Keratinocyte (primary cell): ENCODE measurements at places on chromosomes 5 and 9.
A peak's percentile ranks its signal among the peaks of the same experiment; 100 is the strongest.

- DNase-seq, result no peak
Measured at GRCh38 chr9:93922535-93922934, 32.6 kb downstream of the BARX1 start.

GRCh38 chr5:145056800-145057199, 778.3 kb downstream of the PRELID2 start:
- no peak for DNase-seq

GRCh38 chr5:177113566-177114424, 19.8 kb upstream of the NSD1 start:
- DNase-seq, result peak; percentile 11

DNA sequence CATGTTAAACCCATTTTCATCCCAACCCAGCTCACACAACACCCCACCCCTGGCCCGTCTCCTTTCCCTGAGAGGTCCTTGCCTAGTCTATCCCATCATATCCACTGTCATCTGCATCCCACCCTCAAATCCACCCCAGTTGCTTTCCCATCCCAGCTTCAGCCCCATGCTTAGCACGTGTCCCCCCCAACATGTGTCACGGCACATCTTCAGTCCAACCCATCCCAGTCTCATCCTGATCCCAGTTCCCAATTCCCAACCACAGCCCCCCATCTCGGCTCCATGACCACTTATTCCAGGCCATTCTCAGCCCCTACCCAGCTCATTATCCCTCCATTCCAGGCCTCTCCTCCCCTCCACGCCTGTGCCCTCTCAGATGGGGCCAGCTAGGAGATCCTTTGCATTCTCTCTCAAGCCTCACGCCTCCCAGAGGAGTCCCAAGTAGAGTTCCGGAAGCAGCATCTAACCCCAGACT, 605 bp upstream of the DBN1 start:
- no peak for DNase-seq

- no peak for DNase-seq
Measured at GRCh38 chr9:16092142-16093091, 539.6 kb downstream of the CCDC171 start.

GRCh38 chr5:11785771-11786352, 118.4 kb downstream of the CTNND2 start:
- no peak for DNase-seq

GRCh38 chr9:91496351-91496750, 72.7 kb upstream of the NFIL3 start:
- DNase-seq, result no peak

GRCh38 chr9:84137968-84138367, 157.4 kb downstream of the RMI1 start:
- DNase-seq, result peak; percentile 17

DNA sequence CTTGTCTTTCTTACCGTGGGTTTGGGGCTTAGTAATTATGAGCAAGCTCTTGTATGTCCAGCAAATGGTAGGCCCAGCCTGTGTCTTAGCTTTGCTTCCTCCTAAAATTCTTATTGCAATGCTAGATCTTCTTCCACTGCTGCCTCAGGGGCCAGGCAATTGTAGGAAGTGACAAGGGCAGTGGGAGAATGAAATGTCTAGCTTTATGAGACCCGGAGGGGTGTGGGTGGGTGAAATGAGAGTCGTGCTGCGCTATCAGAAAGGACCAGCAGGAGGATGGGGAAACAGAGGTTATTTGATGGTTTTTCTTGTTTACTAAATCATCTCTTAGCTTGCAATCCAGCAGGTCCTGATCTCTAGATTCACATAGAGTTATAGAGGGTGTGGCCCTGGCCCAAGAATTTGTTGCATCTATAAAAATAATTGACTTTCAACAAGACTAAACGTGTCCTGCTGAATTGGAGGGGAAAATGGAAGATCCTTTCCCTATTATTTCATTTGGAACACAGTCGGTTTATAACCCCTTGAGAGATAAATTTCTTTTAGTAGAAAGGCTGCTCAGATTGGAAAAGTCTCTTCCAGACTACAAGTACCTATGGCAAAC, 43.7 kb downstream of the ZNF366 start:
- DNase-seq, result peak; percentile 32

- no peak for DNase-seq
Measured at GRCh38 chr9:98430535-98431292, 175.3 kb upstream of the TBC1D2 start.

GRCh38 chr5:142748132-142748531, 22.0 kb upstream of the ARHGAP26 start:
- no peak for DNase-seq

- no peak for DNase-seq
Measured at GRCh38 chr5:79399046-79399445, 114.9 kb downstream of the HOMER1 start.

- no peak for DNase-seq
Measured at GRCh38 chr5:77620405-77620804, 18.1 kb downstream of the OTP start.

DNA sequence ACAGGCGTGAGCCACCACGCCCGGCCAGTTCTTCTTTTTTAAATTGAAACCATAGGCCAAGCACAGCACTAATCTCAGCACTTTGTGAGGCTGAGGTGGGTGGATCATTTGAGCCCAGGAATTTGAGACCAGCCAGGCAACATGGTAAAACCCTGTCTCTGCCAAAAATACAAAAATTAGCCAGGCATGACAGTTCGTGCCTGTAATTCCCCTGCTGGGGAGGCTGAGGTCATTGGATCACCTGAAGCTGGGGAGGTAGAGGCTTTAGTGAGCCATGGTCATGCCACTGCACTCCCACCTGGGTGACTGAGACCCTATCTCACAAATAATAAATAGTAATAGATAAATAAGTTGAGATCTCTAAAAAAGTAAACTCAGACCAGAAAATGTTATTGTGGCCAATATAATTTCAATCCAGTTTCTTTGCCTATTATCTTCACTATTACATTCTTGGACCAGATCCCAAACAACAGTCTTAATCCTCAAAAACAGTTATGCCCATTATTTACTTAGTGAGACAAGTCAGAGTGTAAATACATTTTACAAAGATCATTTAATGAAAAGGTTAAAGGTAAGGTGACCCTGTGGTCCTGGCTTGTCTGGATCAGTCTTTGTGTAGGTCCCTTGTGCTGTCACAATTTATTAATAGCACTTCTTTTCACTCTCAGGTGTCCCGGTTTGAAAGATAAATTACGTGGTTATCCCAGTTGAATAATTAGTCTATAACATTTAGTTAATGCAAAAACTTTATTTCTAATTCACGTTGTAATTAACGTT, 53.6 kb downstream of the RAB24 start:
- DNase-seq, result no peak

DNA sequence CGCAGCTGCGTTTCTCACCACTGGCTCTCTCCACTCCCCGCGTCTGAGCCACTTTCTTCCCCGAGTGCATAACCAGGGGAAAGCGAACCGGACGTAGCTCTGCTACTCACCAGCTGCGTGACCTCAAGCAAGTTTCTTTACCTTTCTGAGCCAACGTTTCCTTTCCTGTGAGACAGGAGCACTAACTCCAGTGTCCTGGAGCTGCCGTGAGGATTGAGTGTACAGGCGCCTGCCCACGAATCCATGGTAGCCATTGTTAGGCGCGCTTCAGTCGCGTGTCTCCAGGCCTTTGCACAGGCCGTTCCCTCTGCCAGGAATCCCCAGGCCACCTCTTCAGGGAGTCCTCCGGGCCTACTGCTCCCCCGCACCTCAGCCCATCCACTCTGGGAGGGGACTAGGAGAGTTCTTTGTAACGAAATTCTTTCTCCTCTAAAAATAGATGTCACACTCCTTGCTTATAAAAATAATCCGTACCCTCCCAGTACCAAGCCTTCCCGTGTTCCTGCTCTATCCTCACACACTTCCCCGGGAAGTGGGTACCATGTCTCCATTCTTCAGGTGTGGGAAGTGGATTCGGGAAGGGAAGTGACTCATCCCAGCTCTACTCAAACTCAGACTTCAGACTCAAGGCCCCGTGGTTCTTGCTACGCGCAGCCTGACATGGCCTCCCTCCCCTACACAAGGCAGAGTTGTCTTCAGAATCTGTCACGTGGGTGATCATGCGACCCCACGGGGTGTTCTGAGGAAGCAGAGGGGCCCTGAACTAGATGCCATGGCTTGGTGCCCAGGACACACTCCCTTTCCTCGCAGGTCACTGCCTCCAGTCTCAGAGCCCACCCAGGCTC, 16.1 kb upstream of the CRB2 start:
- no peak for DNase-seq

DNA sequence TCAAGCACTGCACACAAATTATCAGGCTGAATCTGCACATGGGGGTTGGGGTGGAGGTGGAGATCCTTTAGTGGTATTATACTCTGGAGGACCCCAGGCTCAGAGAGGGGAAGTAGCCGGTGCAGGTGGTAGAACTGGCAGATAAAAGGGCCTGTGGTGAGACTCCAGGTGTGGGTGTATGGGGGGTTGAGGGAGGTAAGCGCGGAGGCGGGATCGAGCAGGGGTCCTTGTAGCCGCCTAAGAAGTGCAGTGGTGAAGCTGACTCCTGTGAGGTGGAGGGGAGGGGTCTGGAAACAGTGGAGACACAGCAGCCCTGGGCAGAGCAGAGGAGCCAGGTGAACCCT, 841 bp downstream of the ACSL6 start:
- no peak for DNase-seq

DNA sequence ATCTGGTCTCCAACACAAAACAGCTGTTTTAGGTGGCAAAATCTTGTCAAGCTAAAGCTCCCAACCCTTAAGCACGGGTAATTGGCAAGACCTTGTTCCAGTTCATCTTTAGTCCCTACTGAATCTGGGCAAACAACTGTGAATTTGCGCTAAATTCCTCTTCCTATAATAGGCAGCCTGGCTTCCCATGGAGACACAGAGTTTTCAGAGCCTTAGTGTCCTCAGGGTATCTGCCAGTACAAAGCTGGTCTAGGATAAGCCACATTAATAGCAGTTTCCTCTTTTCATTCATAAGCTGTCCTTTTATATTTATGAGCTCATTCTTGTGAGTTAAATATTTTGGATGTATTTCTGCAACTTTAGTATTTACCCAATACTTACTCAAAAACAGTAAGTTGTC, 59.5 kb downstream of the FGF10 start:
- DNase-seq, result no peak

DNA sequence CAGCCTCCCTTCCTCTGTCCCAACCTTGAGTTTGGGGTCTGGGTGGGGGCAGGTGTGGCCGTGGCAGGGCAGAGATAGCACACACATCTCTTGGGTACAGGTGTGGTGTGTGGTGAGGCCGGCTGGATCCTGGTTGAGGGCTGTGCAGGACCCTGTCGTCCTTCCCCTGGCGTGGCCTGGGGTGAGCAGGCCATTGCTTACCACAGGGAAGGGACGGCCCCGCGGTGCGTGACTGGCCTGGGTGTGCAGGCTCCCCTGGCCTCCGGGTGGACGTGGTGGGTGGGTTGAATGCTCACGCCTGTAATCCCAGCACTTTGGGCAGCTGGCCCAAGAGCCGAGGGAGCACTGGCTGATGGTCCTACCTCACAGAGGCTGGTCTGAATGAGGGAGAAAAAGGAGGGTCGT, 1.2 kb downstream of the ARRDC1 start:
- DNase-seq, result no peak

- DNase-seq, result no peak
Measured at GRCh38 chr5:34863946-34864345, 25.0 kb downstream of the TTC23L start.

GRCh38 chr5:39624268-39624886, 199.6 kb upstream of the DAB2 start:
- DNase-seq, result no peak

DNA sequence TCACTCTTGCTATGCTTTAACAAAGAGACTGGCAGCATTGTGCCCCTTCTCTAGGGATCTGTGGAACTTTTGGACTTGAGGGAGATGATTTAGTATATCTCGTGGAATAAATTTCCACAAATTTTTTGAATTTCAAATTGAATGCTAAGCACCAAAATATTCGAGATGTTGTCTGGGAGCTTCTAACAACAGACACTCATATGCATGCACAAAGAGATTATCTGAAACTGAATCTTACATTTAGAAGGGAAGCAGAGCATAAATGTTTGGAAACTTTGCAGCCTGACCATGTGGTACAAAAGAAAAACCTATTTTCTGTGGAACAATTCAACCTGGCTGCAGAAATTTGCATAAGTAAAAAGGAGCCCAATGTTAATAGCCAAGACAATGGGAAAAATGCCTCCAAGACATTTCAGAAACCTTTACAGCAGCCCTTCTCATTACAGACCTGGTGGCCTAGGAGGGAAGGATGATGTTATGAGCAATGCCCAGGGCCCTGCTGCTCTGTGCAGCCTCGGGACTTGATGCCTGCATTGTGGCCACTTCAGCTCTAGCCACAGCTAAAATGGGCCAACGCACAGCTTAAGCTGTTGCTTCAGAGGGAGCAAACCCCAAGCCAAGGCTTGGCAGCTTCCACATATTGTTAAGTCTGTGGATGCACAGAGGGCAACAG, 285.8 kb upstream of the FAM174A start:
- DNase-seq, result no peak

DNA sequence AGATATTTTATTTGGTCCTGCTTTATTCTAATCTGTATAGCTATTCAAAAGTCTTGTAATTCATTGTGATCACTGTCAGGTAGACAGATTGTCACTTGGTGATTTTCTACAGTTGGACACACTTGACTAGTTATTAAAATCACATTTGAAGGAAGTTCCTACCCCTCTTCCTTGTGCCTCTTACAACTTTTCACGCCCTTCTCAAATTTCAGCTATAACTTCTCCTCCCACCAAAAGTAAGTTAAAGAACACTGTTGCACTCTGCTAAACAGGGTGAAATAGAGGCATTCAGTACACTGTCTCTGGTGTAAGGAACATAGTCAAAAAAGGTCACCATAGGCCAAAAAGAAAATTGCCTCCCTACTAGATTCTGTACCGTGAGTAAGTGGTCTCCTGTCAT, 142.1 kb upstream of the POU5F2 start:
- DNase-seq, result no peak

DNA sequence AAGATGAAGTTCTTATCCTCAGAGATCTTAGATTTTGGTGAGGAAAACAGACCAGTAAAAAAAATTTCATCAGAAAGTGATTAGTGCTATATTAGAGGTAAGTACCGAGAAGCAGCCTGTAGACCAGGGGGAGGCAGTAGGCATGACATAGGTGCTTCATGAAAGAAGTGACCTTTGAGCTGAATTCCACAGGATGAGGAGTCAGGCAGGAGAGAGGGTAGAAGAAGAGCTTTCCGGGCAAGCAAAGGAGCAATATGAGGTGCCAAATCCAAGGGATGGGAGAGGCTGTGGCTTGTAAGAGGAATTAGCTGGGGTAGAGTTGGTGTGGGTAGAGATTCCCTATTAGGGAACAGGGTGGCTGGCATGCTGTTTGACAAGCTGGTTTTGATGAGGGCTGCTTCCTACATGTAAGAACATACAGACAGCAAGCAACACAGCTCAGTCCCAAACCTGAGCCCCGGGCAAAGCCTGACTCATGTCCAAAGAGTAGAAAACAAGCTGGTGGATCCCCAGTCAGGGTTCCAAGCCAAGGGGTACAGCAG, 48.4 kb upstream of the PWWP2A start:
- no peak for DNase-seq

GRCh38 chr5:142820447-142820846, 50.3 kb downstream of the ARHGAP26 start:
- no peak for DNase-seq
